ENCODE measurements at places on chromosomes 1 and 21.
A peak's percentile ranks its signal among the peaks of the same experiment; 100 is the strongest.

DNA sequence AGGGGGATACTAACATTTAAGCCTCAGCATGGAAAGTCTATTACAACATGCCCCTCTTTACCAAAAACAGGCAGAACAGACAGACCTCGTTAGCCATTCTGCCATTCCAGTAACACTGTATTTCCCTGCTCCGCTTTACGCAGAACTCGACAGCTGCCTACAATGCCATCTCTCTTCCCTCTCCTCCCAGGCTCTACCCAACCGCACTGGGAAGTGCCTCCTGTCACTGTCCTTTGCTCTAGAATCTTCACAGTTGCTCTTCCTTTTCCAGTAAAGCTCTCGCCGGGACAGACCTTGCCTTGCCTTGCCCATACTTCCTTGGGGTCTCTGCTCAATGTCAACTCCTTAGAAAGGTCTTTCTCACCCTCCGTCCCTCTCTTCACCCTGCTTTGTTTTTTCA, 22.8 kb downstream of the COA6 start:
- DNase-seq: no peak

DNA sequence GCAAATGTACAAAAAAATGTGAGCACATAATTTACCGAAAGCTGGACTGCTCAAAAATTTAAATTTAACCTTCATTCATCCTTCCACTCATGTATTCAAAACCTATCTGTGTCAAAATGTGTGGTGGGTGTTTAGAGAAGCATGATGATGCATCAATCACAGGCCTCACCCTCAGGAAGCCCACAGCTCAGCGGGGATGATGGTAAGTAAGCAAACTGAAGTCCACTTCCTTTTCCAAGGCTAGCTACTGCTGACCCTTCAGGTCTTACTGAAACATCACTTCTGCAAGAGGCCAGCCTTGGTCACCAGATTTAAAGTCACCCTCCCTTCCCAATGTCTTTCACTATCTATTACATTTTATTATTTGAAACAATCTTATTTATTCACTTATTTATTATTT, 254.5 kb downstream of the DNM3 start:
- no peak for DNase-seq

DNA sequence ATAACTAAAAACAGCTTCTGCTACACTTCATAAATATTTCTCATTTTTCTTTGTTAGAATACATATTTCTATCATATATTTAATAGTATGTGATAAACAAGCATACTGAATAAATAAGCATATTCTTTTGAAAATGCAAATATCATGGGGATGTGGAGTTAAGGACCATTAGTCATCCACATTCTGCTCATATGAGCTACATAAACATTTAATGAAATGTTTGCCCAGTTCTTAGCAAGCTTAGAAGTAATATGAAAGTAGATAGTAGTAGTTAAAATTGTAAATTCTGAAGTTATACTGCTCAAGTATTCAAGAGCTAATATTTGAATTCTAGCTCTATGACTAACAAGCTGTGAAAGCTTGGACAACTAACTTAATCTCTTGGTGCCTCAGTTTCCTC, 10.1 kb upstream of the GORAB start:
- no peak for DNase-seq

GRCh38 chr1:219296430-219297355, 123.0 kb downstream of the LYPLAL1 start:
- DNase-seq: no peak

DNA sequence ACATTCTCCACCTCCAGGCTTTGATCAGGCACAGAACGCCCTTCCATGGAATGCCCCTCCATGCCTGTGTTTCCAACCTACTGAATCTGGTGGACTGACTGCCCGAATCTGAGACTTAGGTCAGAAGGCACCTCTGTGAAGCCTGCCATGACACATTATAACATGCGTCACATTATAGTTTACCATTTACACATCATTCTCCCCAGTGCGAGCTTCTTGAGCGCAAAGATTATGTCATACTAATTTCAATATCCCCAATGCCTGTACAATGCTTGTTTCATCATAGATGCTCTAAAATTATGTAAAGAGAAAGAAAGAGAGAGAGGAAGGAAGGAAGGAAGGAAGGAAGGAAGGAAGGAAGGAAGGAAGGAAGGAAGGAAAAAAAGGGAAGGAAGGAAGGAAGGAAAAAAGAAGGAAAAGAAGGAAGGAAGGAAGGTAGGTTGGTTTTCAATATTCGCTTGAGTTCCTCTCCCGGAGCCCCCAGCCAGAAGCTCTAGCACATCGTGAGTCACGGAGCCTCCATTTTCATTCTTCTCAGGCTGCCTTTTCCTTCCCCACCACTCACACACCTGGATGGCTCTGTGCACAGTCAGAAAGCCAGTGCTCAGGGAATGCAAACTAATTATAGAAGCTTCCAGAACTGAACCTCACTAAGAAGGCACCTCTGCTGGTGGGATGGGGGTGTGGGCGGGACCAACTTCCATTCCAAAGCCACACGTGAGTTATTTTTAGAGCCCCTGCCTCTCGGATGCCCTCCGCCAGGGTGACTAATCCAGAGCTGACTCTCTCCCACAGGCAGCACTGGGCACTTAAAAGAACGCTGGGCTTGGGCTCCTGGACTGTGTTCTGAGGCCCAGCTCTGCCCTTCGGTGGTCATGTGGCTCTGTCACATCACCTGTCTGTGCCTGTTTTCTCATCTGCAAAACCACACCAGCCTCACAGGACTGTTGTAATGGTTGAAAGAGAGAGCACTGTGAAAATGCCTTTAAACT, 27.4 kb downstream of the LAMB3 start:
- no peak for DNase-seq

DNA sequence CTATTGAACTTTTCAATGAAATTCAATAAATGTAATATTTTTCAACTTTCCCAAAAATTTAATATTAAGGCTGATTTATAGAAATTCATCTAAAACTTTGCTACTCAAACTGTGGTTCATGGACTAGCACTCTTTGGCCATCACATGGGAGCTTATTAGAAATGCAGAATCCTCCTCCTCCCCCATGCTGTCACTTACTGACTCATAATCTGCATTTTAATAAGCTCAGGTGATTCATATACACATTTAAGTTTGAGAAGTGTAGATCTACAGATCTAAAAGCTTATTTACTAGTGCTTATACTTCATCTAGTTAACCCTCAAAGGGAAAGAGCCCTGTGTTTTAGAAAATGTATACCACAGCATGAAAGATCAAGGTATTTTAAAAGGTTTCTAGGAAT, 84.3 kb downstream of the HS2ST1 start:
- DNase-seq: no peak

DNA sequence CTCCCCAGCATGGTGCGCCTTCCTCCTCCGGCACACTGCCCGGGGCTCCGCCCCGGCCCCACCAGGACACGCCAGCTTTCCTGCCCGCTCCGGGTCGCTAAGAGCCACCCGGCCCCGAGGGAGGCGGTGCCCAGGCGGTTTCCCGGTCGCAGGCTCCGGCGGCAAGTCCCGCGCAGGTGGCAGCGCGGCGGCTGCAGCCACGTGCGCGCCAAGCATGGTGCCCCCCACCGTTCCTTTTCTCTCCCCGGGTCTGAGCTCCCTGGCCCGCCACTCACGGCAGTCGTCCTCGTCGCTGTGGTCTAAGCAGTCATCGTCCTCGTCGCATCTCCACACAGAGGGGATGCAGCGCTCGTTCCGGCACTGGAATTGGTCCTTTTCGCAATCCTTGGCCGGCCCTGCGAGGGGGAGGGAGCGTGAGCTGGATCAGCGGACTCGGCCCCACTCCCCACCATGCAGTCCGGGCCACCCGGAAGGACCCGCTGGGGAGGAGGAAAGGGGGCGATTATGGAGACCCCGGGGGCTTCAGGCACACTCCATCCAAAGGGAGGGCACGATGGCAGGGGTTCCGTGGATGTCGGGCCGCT, 1.2 kb downstream of the LRP8 start:
- no peak for DNase-seq

GRCh38 chr1:221431068-221431651, 310.7 kb downstream of the DUSP10 start:
- no peak for DNase-seq

DNA sequence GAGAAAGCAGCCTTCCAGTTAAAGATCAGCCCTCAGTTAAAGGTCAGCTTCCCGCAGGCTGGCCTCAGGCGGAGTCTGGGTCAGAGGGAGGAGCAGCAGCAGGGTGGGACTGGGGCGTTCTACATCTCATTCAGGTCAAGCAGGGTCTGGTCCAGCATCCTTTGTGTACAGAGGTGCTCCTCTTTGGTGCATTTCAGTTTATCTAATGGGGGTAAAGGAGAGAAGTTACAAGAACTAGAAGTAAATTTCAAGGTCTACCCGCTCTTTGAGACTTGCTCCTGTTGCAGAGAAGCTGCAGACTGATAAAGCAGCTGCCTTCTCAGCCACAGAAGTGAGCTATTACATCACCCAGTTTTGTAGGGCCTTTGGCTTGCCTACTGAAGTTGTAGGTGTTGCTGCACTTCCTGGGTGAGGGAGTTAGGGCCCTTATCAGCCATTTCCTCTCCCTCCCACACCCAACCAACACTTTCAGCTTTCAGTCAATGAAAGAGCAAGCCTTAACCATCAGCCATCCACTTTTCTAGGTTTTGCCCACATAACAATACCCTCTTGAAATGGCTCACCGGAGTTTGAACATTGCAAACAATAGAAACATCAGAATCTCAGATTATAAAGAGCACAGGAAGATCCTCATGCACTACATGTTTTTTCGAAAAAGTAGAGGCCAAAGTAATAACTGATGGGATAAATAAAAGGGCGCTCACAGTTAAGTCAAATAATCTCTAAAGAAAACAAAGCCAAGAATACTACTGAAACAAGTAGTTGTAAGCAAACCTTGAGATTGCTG, 2.8 kb upstream of the NUP210L start:
- DNase-seq: peak; percentile 74

DNA sequence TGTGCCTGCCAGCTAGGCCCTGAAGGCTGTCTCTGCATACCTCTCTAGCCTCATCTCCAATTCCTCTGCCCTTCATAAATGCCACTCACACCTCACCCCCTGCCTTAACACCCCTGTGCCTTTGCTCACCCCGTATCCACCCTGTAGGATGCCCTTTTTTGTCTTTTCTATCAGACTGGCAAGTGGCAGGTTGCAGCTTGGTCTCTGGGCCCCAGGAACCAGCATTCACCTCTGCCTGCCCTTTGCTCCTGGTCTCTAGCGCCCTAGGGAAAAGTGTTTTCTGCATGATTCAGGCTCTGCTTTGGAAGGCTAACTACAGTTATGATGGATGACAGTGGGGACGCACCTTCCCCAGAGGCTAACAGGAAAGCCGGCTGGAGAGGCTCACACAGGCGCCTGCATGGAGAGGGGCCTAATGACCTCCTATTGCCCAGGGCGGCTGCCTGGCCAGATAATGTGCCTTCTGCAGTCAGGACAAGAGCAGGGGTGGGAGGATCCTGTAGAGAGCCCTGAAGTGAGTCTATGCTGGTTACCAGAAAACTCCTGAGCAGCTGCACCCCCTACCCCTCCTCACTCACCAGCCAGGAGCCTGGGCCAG, 11.2 kb downstream of the KANK4 start:
- DNase-seq: no peak

DNA sequence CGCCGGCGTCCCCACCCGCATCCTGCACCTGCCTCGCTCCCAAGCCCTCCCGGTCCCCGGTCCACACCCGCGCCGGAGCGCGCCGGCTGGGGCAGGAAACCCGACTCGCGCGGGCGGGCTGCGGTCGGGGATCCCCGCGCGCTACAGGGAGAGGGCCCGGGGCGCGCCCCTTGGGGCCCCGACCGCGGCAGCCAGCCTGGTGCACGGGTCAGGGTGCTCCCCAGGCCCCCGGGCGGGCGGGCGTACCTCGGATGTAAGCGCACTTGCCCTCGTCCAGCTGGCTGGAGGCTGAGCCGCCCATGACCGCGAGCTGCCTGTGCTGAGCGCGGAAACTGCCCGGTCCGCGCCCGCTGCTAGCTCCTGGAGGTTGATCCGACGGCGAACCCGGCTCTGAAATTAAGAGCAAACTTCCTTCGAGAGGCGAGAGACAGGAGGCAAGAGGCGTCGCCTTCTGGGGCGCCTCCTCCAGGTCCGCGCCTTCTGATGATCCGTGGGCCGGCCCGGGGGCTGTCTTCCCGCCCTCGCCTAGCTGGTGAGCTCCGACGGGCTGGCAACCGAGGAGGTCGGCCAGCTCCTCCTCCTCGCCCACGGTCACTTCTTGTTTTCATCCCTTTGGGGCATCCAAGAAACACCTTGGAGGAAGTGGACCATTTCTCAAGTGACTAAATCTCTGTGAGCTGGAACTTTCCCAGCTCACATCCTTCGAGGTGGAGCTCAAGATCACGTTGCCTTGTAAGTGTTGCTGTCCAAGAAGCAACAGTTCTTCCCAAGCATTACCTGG, at the start of gene NIBAN1:
Gene NIBAN1 (minus strand): TSS at position 453 of the 781 bp plus-strand sequence. CDS start 152 bp downstream, at position 301.
- peak; percentile 41 for DNase-seq

DNA sequence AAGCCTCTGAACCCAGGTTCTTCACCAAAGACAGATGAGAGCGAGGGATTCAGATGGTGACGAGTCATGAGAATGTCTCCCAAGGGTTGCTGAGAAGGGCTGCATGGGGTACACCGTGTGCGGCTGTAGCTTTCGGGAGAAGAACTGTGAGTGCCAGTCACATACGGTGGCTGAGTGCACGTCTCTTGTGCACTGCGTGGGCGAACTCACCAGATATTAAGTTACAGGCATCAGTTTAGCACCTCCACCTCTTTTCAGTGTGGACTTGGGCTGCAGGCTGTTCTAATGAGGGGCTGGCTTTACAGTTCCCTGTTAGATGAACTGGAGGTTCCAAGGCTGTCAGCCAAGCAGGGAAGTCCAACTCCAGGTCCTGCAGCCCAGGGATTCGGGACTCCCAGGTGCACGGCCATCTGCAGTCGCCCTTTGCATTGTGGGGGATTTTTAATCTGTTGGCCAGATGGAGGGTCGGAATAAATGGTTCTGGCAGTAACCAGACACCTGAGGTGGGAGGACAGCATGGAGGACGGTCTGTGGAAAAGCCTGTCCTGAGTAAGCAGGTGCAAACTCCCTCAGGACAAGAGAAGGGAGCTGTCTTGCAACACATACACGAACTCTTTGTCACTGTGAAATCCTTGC, 26.5 kb upstream of the AVPR1B start:
- no peak for DNase-seq

GRCh38 chr1:98340511-98340910, 321.0 kb upstream of the SNX7 start:
- DNase-seq: no peak

DNA sequence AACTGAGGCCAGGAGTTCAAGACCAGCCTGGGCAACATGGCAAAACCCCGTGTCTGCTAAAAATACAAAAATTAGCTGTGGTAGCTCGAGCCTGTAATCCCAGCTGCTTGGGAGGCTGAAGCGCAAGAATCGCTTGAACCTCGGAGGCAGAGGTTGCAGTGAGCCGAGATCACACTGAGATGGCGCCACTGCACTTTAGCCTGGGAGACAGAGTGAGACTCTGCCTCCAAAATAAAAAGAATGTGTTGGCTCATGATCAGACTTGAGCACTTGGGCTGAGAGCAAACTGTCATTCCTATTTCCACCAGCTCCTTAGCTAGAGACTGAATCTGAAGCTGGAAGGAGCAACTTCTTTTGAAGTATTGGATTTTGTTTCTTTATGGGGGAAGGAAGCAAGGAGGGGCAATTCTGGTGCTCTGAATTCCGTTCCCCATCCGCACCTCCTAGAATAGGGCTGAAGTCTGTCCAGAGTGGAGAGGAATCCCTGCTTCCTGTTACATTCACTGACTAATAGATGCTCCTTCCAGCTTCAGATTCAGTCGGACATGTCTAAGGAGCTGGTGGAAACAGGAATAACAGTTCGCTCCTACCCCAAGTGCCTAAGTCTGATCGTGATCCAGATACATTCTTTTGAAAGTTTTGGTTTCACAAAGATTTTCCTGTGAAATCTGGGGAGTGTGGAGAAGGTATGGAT, 3.8 kb downstream of the ZNF672 start:
- DNase-seq: peak; percentile 47

All from CD4-positive, alpha-beta T cell (primary cell).